ENCODE measurements at places on chromosomes 11 and 22. TPM values are rescaled to one million over a fixed set of nuclear protein-coding genes. Genes with fewer than 3 reads are reported as not detected.

PGM2L1 gene
- polyA plus RNA-seq = 4.3 TPM

DNA sequence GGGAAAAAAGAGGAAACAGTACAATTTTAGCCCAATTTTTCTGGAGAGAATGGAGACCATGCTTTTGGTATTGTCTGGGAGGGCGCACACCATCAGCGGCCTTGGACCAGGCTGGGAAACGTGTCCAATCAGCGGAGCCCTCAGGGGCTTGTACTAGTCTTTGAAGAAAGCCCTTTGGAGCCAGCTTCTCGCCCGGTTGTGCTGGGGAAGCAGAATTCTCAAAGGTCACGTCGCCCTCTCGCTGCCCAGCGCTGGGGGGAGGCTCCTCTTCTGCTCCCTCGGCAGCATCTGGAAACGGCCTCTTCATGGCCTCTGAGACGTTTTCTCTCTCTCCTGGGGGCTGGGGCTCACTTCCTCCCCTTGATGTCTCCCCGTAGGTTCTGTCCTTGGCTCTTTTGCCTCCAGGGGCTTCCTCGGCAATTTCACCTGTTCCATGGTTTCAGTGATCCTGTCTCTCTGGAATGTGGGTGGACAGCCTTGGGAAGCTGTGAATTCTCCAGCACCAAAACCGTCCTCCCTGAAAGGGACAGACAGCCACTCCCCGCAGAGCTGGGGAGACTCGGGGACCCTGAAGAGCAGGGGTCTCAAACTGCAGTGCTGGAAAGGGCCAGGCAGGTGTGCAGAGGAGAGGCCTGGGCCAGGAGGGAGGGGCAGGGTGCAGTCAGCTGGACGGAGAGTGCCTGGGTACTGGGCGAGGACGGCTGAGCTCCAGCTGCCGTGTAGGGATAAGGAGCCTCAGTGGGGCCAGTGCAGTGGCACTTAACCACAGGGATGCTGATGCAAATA is 80.2 kb downstream of the RPS6KA4 start:
- no peak for DNase-seq

- DNase-seq = no peak
These were observed 117.4 kb upstream of the B3GAT1 start for GRCh38 chr11:134529212-134530096.

- no peak for DNase-seq
These were observed 3.2 kb downstream of the C11orf54 start for GRCh38 chr11:93744669-93745004.

INSC gene
- 1.1 TPM for polyA plus RNA-seq

GAB2 gene
- 17.4 TPM for polyA plus RNA-seq

DNA sequence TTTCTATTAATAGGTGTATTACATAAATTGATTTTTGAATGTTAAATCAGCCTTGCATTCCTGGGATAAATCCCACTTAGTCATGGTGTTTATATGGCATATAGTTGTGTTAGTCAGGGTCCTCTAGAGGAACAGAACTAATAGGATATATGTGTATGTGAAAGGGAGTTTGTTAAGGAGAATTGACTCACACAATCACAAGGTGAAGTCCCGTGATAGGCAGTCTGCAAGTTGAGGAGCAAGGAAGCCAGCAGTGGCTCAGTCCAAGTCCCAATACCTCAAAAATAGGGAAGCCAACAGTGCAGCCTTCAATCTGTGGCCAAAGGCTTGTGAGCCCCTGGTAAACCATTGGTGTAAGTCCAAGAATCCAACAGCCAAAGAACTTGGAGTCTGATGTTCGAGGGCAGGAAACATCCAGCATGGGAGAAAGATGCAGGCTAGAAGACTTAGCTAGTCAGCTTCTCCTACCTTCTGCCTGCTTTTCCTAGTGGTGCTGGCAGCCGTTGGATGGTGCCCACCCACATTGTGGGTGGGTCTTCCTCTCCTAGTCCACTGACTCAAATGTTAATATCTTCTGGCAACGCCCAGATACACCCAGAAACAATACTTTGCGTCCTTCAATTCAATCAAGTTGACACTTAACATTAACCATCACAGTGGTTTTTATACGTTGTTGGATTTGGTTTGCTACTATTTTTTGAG is 12.9 kb downstream of the SFI1 start:
- no peak for DNase-seq

All from right renal pelvis (tissue), 4 donors.